ENCODE measurements at places on chromosomes 13 and 19.

DNA sequence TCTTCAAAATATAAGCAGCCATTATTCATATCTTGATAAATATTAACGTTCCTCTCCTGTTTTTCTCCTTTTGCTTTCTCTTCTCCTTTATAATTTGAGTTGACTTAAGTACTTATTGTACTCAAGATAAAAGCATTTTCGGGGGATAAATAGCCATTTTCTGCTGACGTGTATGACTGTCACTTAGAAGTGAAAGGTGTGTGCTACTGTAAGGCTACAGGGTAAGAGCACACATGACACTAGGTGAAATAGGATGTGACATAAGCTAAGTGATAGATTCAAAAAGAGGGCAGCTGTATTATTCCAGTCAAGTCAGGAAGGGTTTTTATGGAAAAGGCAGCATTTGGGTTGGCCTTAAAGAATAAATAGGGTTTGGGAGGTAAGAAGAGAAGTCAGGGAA is 128.5 kb downstream of the GPC6 start:
- no peak for DNase-seq

DNA sequence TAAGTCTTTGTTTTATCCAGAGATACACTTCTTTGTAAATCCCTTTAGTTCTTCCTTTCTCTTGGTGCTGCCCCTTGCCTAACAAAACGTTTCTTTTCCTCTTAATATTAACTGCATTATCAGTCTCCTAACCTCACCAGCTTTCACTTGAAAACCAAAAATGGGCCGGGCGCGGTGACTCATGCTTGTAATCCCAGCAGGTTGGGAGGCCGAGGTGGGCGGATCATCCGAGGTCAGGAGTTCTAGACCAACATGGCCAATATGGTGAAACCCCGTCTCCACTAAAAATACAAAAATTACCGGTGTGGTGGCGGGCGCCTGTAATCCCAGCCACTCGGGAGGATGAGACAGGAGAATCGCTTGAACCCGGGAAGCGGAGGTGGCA is 329.8 kb upstream of the MIR17HG start:
- DNase-seq, result no peak

- DNase-seq, result no peak
Observed at GRCh38 chr19:39430675-39431593, 4.8 kb downstream of the RPS16 start.

DNA sequence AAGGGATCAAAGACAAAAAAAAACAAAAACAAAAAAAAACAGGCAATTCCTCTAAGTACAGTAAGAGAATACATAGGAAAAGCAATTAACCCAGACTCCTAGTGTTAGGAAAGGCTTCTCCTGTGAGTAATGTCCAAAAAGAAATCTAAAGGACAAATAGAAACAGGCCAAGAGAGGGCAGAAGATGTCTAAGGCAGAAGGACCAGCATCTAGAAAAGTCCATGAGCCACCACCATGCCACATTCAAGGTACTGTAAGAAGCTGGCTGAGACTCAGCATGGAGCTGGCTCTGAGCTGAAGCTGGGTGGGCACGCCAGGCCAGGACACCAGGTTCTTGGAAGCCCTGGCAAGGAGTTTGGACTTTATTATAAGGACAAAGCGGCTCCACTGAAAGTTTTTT is 118.1 kb upstream of the FRY start:
- no peak for DNase-seq

GRCh38 chr19:42480335-42481095 is 37.8 kb upstream of the CXCL17 start:
- no peak for DNase-seq

Measured in activated CD4-positive, alpha-beta T cell treated with anti-CD3 and anti-CD28 coated beads for 1 hour (primary cell).